ELR (cell line): ENCODE measurements at places on chromosomes 4 and X.

DNA sequence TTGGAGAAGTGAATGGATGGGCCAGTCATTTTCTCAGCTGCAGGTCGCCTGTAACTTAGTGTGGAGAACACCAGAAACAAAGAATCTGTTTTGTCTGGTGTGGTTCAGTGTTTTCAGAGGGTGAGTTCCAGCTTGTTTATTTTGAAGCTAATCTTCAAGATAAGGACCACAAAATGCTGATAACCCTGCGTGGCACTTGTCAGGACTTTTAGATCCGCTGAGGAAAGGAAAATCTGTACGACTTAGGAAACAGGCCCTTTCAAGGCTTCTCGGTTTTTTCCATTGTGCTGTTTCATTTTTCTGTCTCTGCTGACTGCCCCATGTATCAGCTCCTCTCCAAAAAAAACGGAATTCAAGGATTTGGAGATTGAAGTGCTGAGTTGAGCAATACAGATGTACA, 8.7 kb upstream of the ANAPC4 start:
- DNase-seq, result no peak

GRCh38 chrX:152988536-152989291, 5.2 kb downstream of the PNMA5 start:
- DNase-seq, result no peak

- DNase-seq, result peak; percentile 94
Observed at GRCh38 chrX:45824471-45824870, 623.8 kb upstream of the DIPK2B start.

DNA sequence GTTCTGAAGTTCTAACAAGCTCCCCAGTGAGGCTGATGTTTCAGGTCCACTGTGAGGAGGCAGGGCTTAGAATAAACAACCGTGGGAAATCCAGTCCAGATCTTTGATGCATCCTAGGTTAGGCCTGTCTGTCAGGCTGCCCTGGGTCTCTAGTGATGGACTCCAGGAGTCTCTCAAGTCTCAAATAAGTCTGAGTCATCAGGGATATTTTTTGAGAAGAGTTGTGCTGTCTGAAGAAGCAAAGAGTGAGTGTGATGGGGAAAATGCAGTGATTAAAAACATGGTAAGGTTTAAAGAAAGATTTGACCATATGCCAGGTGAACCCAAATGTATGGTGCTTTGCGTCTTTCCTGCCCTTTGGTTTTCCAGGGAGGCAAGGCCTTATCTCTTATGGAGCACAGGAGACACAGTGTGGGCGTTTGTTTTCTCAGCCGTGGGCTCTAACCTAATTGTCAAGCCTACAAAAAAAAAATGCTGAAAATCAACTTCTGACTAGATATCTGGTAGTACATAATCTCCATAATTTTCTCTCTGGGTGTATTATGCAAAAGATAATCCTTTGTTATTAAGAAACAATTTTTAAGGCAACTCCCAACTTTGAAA, 100.7 kb downstream of the PTTG2 start:
- DNase-seq, result no peak

DNA sequence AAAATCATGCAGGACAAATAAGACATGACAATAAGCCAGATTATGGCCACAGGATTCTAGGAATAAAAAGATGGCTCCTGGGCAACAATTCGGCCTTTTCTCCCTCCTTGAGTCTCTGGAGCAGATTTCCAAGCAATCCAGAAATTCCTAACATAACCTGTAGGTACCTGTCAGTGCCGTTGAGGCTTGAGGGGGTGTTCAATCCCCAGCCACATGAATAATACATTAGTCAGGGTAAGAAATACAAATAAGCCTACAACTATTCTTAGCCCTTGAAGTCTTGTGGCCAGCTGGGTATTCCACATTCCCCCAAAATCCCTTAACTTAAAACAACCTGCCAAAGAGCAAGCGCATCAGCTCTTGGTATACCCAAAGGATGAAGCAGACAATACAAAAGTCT, 9.7 kb downstream of the CXorf38 start:
- no peak for DNase-seq

DNA sequence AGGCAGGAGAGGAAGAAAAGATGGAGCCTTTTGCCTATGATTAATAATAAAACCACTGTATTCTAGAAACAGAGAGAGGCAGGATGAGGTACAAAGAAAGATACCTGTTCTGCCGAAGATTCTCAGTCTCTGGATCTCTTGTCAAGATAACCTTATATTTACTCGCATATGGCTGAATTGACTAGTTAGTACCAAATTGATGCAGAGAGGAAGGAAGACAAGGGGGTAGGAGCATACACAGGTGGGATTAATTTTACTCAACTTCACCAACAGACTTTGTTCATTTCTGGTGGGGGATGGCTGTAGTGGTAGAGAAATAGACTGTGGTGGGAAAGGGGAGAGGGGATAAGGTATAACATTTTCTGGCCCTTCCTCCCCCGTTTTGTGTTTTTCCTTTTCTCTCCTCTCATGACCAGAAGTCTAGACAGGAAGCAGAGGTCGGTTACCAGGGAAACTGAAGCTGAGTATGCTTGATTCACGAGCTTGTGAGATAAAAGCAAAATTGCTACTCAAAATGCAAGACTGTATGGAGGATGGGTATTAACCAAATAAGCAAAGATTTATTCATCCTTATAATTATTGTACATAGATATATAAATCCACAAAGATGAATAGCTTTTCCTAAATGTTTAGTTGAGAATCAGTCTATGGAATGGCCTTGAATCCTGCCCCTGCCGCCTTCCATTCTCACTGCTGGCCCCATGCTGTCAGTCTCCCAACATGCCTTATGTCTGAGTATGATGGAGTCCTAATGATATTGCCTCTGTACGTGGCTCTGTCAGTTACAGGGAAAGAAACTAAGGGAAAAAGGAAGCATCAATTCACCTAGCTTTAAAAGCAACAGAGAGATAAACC, 17.8 kb upstream of the PAGE2B start:
- peak; percentile 8 for DNase-seq

DNA sequence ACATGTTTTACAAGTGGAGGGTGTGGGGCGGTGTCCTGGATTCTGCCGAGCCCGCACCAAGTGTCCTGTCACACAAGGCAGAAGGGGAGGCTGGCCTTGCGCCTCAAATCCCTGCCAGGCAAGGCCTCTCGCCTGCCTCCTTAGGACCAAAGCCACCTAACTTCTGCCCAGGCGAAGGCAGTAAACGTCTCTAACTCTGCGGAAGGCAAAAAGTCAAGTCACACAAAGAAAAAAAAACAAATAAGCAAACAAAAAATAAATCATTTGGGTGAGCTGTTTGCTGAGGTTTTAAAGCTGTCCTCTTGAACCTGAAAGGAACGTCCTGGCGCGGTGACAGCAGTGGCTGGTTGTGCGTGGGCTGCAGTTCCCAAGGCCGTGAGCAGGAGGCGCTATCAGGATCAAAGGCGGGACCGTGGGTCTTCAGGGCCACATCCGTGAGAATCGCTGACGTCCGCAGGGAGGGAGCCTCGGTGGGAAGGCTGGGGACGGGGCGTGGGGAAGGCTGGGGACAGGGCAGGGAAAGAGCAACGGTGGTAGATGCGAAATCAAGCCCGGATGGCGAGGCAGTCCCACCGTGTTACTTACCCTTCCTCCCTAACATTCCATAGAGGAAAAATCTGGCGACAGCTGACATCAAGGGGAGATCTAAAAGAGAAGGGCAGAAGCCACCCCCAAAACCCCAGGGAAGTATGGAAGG, 99.1 kb downstream of the TRAPPC11 start:
- no peak for DNase-seq

DNA sequence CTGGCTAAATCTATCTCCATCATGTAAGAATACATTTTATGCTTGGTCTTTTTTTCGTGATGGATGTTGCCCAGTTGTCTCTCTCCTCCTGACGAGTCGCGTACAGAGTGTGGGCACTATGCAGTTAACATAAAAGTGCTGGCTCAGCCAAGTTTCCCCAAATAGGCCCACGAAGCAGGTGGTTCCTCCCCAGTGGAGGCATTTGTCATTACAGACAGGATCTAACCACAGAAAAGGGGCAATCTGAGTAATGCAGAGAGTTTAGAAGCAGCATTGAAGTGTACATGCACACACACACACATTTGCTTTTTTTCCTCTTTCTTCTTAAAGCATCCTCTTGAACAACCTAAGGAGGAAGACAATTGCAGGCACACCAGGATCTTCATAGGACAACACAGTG, 188.7 kb upstream of the VCX start:
- no peak for DNase-seq

DNA sequence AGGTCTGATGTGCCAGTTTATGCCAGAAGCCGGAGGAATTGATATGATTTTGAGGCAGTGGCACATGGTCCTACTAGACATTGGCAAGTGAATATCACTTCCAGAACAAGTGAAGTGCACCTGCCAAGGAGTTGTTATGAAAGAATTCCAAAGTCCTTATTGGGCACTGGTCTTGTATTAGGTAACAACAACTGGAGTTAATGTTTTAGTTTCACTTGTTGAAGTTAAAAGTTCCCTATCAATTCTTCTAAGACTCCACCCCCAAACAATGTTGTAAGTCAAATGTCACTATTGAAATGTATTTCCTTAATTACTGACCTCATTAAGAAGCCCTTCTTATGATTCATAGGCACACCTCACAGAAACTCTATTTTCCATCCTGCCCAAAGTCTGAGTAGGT, 3.1 kb downstream of the TET2 start:
- DNase-seq, result no peak

- DNase-seq, result peak; percentile 93
Observed at GRCh38 chrX:276581-277201, 4.5 kb upstream of the PLCXD1 start.

- peak; percentile 34 for DNase-seq
Observed at GRCh38 chr4:152094970-152095700, 334.3 kb upstream of the GATB start.

GRCh38 chrX:153845842-153846241, 15.5 kb upstream of the PDZD4 start:
- DNase-seq, result no peak

DNA sequence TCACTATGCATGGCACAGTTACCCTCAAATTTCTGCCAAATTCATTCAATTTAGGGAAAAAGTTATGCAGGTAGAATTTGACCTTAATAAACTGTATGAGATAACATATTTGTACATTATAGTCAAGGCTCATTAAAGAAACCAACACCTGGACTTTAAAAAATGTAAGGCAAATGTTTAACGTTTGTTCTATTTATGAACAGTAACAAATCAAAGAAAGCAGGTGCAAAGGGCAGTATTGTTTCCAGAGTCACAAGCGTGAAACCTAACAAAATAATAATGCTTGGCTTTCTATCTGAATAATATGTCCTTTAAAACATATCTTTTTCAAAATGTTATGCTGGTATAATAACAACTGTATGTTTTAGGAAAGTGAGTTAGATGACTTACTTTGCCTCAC, 41.2 kb downstream of the LIN54 start:
- no peak for DNase-seq

GRCh38 chrX:9855561-9856283, 69.5 kb downstream of the SHROOM2 start:
- no peak for DNase-seq

- DNase-seq, result peak; percentile 45
Observed at GRCh38 chr4:180669680-180670079, 1573.5 kb upstream of the TENM3 start.

- no peak for DNase-seq
Observed at GRCh38 chr4:804804-805203, 21.1 kb downstream of the CPLX1 start.

DNA sequence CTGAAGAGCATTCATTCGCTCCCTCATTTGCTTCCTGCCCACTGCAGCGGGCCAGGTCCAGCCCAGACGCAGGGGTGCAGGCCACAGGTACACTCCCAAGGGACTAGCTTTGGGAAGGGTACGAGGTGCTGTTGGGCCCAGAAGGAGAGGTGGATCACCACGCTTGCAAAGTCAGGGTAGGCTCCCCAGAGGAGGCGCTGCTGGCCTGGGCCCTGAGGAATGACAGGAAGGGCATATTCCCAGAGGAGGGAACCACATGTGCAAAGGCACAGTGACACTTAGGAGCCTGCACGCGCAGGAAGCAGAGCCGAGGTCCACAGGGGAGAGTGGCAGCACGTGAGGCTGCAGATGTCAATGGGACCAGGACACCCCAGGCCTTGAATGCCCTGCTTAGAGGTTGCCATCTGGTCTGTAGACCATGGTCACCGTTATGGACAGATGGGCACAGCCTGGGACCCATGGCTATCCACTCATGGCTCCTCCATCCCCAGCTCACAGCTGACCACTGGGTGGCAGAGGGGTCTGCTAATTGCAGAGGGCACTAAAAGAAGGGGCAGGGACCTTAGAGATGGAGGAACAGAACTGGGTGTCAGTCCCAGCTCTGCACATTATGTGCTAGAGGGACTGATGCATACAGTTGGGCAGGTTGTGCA, 7.9 kb downstream of the HTRA3 start:
- DNase-seq, result no peak

GRCh38 chrX:49199906-49200771, at the start of gene SYP:
SYP (minus strand) TSS chrX:49200193; CDS start chrX:49200186, 7 bp downstream.
- DNase-seq, result peak; percentile 87

- DNase-seq, result peak; percentile 52
Observed at GRCh38 chrX:14927401-14927800, 54.2 kb downstream of the MOSPD2 start.

- DNase-seq, result peak; percentile 98
Observed at GRCh38 chr4:54082168-54082567, 17.8 kb upstream of the CHIC2 start.

DNA sequence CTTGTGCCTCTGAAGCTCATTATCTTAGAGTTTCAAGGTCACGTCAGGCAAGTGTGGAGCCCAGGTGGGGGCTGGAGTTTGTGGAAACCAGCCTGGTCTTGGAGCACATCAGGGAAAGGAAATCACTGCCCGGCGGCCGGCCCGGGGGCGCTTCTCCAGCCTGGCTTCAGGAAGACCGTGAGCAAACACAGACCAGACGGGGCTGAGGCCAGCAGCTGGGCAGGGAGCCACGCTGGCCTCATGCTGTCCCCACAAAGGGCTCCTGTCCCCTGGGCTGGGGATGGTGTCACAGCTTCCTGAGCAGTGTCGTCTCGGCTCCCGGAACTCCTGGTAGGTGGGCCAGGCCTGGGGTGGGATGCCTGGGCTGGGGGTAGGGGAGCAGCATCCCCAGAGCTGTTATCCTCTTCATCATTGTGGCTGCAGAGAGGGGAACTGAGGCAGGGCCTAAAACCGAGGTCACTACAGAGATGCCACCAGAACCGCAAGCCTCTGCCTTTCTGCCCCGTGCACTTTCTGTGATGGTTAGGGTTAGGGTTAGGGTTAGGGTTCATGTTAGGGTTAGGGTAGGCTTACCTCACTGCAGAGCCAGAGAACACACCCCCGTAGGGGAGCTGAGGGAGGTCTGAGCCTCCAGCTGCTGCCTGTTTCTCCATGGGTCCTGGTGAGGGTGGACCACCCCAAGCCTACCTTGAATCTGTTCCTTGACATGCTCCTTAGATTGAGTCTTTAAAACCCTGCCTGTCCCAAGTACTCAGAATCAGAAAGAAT, 77.5 kb downstream of the HTRA3 start:
- no peak for DNase-seq

GRCh38 chrX:152149648-152150047, 11.3 kb upstream of the MAGEA10 start:
- no peak for DNase-seq

- peak; percentile 8 for DNase-seq
Observed at GRCh38 chr4:126071346-126072333, 756.9 kb downstream of the FAT4 start.
